ENCODE measurements at places on chromosomes 2 and 18. TPM values are rescaled to one million over a fixed set of nuclear protein-coding genes. Genes with fewer than 3 reads are reported as not detected.

DNA sequence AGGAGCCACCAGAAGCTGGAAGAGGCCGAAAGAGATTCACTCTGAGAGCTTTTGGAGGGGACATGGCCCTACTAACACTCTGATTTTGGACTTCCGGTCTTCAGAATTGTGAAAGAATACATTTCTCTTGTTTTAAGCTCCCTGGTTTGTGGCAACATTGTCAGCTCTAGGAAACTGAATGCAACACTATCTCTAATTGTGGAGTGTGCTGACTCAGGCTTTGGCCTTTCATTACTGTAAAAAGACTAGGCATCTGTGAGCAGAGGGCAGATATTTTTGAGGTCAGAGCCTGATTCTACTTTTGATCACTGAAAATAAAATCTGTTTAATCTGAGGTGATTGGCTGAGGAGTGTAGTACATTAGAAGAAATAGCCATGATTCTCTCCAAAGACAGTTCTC is 185.4 kb upstream of the FAM98A start:
- no peak for DNase-seq

Gene PFN4
- polyA plus RNA-seq = 1.3 TPM

Gene POLR1A
- polyA plus RNA-seq = 14.3 TPM

DNA sequence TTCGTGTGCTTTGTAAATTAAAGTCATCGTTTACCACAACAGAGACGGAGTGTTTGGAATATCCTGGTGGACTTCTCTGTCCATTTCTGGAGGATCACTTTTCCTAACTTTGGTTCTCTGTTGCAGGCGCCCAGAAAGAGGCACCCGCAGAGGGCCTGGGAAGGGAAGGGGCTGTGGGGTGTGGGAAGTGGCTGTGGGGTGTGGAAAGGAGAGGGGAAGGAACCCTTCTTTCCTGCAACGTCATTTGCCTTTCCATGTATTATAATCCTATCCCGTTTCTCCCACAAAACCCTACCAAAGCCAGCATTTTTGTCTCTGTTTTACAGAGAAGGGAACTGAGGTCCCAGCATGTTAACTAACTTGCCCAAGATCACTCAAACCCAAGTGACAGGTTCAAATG is 210.0 kb downstream of the KLHL29 start:
- DNase-seq = no peak

- DNase-seq = peak; percentile 32
Measured at GRCh38 chr2:38975042-38975441, 85.4 kb downstream of the ARHGEF33 start.

DNA sequence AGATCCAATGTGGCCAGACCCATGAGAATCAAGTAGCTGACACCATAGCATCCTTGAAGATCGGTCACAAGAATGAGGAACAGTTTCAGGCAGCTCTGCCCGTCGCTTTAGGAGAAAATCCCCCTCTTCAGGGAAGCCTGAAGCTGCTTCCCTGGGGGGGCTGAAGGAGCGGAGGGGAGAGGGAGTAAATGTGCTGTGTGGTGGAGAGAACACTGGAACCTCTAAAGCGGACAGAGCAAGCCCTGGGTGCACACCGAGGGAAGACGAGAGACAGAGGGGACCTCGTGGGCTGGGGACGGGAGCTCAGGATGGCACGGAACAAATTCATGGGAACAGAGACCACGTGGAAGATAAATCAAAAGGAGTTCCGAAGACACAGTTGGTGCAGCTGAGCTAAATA is 154.3 kb downstream of the NDUFA10 start:
- no peak for DNase-seq

Gene DLGAP1
- 2.2 TPM for polyA plus RNA-seq

Gene CPS1
- polyA plus RNA-seq = 1.0 TPM

GRCh38 chr2:24912986-24913385 is 7.1 kb downstream of the ADCY3 start:
- DNase-seq = no peak

DNA sequence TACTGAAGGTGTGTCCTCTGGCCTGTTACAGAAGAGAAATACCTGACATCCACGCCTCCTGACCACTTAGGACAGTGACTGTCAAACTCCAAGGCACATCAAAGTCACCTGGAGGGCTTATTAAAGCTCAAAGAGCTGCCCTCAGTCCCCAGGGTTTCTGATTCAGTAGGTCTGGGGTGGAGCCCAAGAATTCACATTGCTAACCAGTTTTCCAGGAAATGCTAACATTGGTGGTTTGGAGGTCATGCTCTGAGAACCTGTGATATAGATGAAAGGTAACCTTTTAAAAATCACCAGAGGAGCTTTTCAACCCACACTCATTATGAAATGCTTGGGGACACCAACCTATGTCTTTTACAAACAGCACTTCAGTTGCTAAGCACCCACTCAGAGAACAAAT is 172.3 kb downstream of the ALK start:
- no peak for DNase-seq

Gene RAPH1
- 25.7 TPM for polyA plus RNA-seq

GRCh38 chr2:240840435-240841060 is 20.5 kb upstream of the KIF1A start:
- peak; percentile 86 for DNase-seq

DNA sequence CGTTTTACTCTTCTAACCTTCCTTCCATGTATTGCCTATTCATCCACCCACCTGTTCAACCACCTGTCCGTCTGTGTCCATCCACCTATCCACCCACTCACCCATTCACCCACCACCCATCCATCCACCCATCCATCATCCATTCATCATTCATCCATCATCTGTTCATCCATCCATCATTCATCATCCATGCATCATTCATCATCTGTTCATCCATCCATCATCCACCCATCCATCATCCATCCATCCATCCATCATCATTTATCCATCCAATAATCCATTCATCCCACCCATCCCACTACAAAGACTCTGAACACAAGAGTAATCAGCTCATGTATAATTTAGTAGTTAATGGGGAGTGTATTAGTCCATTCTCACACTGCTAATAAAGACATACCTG is 78.0 kb downstream of the ACOXL start:
- no peak for DNase-seq

Gene TLX2
- polyA plus RNA-seq = not detected

Gene MATN3
- 0.98 TPM for polyA plus RNA-seq

Gene FOXI3
- polyA plus RNA-seq = not detected

DNA sequence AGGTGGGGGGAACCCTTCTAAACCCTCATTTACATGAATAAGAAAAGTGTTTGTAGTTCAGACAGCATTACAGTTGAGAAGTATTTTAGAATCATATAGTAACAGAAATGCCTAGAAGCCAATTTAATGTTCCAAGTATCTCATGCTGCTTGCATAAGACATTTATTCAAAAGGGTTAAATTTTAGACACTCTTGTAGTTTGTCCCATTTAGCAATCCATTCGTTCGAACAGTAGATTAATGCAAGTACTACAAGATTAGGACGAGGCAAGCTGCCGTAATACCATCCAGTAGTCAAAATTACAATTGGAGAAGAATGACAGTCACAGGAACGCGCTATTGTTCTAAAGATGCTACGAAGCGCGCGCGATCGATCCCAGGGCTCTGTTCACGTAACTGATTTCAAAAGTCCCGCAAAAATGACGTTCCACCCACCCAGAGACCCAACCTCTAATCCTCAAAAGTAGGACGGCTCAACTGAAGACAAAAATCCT is 1.2 kb downstream of the TMEM237 start:
- DNase-seq = no peak

DNA sequence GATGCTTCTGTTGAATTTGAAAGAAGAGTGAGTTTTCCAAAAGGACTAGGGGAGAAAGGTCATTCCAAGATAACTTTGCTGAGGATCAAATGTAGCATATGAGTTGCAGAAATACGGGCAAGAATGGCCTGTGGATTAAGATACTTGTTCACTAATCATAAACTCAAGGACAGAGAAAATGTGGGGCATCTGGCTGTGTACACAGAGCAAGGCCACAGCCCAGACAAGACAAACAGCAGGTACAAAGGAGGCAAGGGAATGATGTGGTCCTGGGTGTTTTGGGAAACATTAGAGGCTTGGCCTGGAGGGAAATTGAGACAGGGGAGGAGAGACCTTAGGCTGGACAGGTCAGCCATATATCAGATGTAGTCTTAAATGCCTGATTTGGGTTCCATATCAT is 254.8 kb downstream of the TTC32 start:
- no peak for DNase-seq

DNA sequence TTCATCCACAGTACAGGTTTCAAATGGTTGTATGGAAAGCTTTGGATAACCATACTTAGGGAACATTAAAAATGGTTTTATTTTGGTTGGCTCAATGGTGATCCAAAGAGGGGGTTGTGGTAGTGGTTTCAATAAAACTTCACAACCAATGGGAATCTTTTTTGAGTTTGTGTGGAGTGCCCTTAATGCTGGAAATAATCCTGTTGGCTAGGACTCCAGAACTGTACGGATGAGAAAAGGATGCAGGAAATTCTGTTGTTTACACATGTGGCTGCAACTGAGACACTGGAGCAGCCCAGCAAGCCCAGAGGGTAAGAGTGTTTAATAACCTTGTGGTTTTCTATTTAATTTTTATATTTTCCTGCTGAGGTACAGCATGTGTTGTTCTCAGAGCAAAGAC is at the start of gene CCDC102B:
TSS of gene CCDC102B (plus strand) at position 210 of the 400 bp plus-strand sequence. CDS start 38,684 bp downstream, outside the sequence.
- no peak for DNase-seq

- peak; percentile 33 for DNase-seq
Measured at GRCh38 chr2:88170472-88170892, 336 bp downstream of the THNSL2 start.

Gene SOX11
- polyA plus RNA-seq = 24.5 TPM

DNA sequence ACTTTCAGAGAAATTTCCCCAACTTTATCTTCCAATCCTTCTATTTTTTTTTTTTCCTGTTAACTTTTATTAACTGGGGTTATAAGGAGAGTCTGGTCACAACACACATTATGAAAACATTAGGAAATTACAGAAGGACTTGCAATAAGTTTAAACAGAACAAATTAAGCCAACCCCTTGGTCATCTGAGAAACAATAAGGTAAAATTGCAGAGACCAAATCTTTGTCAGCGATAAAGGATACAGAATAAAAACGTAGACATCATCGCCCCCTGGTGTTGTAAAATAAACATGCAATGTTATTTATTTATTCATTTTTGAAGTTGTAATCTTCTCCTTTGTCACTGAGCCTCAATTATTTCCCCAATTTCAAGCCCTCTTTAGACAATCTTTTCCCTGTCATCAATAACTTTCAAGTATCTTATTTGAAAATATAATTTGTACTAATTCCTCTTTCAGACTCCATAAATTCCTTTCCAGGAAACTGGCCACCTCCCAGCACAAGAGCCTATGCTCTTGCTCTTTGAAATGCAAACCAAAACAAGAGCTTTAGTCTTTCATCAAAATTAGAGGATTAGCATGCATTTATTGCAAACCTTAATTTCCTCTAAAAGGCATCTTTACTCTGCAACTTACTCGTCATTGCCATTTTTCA is 19.5 kb downstream of the G6PC2 start:
- DNase-seq = peak; percentile 27

All from muscle of back (tissue), 13 donors.